Cortex of kidney (tissue), 1 donor: ENCODE measurements at places on chromosomes 11 and 22.

DNA sequence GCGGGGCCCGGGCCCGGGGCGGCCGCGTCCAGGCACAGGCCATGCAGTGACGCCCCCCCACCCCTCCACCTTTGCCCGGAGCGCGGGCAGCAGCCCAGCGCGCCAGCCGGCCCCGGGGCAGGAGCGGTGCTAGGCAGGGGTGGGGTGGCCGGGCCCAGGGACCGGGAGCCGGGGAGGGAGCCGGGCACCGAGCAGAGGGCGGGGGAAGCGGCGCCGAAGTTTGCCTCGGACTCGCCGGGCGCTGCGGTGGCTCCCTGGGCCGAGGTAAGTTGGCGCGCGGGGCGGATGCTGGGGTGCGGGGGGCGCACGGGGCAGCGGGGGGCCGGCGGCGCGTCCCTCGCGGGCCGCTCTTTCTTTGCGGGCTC lies 332 bp downstream of the TEAD1 start:
- DNase-seq, result no peak

- DNase-seq, result no peak
Observed at GRCh38 chr11:40619654-40620053, 839.8 kb downstream of the LRRC4C start.

DNA sequence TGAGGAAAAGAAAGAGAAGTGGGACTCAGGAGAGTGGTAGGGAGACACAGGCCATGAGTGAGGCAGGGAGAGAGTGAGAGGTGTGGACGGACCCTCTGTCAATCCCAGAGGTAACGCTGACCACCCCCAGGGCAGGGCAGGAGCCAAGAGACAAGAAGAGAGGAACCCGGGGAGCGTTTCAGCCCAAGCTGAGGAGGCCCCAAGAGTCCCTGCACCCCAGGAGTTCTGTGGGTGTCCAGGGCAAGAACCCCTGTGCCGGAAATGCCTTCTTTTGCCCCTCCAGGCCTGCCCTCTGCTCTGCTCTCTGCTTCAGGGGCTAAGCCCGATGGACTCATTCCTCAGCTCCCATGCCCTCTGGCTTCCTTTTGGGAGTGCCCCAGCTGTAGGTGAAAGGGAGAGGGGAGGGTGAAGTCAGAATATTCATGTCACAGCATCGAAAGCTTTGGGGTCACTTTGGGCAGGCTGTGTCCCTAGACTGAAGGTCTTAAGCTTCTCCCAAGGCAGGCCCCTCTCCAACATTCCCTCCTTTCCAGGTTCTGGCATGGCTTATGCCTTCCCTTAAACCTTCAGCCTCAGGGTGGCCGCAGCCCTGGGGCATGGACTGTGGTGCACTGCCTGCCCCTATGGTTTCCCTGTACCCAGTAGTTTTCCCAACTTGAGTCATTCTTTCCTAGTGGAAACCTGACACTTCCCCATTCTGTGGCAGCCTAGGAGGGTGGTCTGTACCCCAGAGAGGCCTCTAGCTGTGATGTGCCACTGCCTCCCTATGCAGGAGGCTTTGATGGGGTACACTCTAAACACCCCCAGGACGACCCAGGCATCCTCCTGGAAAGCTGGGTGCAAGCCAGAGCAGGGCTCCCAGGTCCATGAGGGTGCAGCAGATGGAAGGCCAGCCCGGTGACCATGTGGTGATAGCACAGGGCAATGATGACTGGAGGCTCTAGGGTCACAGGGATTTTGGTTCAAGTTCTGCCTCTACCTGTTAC lies 27.1 kb downstream of the MYEOV start:
- DNase-seq, result no peak

DNA sequence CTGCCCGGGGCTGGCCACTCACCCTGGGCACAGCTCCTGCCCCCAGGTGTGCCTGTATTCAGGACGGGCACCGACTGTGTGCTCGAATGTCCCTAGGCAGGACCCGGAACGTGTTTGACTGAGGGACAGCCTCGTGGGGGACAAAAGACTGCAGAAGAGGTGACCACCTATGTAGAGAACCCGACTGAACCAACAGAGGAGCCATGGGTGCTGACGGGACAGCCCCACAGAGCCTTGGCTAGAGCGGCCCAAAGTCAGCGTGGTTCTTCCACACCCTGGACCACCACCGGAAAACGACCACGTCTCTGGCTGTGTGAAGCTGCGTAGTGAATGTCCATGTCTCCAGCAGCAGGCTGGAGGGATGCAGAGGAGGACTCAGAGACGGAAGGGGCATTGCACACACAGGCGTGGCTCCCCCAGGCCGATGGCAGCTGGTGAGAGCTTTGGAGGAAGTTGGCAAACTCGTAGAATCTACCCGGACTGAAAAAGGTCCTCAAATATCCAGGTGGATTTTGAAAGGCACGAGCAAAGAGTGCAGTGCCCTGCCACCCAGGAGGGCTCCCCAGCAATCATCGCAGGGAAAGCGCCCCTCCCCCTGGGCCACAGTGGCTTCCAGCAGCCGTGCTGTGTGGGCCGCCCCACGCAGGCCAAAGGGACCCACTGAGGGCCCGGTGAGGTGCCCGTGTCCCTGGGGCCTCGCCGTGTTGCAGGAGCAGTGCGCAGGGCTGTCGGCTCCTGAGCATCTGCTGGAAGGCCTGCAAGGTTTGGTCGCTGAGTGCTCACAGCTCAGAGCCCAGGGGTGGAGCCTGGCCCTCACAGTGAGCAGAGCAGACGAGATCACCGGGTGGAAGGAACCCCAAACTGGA lies 17.5 kb upstream of the MUC5B start:
- DNase-seq, result no peak

DNA sequence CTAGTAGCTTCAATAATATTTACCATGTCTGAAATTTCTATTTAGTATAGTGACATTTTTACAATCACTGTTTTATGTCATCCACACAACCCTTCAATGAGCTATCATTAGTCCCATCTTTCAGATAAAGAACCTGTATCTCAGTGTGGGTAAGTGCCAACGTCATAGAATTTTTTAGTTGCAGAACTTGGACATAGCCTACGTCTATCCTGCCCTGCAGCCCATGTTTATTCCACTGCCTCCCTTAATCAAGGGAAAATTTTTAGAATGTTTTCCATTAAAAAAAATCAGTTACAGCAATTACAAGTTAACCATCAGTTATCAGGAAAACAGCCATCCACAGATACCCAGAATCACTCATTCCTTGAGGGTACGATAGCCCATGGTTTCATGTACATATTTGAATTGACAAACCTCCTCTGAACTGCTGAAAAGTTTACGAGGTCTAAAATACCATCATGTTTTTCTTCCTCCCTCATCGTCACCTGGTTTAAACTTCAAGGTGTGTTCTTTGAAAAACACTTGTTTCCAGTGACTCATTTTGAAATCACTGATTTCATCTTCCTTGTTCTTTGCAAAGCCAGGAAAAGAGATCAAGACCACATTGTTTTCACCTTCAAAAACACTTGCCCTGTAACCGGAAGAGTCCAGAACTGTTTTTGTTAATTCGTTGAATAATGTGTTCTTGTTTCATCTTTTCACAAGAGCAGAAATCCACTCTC lies 100.9 kb downstream of the FAM76B start:
- DNase-seq, result no peak

DNA sequence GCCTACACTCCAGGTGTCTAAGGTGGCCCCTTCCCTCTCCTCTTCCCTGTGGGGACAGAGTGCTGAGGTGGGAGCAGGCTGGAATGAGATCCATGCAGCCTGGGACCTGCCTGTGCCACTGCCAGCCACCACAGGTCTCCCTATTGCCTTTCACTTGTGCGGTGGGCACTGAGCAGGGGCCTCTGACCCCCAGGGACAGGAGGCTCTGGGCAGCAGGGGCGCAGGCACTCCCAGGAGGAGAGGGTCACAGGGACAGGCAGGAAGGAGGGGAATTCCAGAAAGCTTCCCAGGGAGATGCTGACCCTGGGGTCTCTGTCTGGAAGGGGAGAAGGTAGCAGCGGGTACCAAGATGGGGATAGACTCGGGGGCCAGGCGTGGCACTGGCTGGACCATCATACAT lies 228.5 kb upstream of the B3GAT1 start:
- no peak for DNase-seq

DNA sequence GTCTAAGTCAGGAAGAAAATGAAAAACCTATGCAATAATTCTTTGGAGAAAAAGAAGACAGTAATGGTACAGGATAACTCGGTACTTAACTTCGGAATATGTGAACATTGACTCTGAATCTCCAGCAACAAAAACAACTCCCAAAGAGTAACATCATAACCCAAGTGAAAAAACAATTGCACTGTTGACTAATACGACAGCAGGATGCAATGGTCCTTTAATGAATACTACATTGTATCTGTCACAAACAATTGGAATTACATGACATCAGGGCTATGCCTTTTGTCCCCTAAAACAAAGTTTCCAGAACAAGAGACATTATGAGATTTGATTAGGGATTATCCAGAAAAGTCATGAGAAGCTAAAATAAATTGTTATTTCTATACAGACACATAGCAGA lies 1065.9 kb downstream of the LRRC4C start:
- DNase-seq, result no peak

DNA sequence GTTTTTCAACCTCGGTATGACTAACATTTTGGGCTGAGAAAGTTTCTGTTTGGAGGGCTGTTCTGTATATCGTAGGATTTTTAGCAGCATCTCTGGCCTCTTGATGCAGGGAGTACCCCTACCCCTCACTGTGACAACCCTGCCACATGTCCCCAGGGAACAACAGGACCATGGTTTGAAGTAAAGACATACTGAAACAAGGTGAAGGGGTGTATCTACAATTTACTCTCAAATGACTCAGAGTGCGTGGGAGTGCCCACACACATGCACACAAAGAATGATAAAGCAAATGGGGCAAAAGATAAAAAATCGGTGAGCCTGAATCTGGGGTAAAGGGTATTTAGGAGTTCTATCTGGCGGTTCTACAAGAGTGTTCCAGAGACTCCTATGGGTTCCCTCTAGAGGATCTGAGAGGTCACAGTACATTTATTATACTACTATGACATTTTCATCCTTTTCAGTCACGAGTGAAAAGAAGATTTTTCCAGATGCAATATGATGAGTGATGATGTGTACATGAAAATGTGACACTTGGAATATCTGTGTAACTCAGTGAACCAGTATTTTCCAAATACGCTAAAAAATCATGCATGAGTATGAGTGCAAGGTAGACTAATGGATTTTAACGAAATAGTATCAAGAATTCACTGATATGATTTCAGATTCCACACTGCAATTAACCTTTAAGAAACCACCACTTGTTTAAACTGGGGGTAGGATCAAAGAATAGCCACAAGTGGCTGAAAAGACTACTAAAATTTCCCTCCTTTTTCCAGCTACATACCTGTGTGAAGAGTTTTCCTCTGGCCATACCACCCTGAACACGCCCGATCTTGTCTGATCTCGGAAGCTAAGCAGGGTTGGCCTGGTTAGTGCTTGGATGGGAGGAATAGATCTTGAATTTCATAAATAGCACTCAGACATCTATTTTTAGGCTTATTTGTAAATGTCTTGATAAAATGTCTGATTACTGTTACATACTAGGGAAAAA lies 56.3 kb upstream of the YPEL1 start:
- no peak for DNase-seq

DNA sequence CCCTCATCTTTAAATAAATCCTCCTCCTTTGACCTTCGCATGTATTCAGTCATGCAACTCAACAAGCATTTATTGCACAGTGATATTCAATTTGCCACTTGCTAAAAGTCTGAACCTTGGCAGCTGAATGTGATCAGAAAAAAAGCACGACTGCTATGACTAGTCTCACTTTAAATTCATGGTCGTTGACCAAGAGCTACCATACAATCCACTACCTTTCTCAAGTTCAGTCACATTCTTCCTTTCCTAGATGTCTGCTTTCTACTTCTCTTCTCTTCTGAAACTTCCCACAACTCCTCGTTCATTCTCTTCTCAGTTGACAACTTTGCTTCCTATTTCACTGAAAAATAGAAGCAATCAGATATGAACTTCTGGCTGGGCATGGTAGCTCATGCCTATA lies 2.0 kb upstream of the SAA1 start:
- no peak for DNase-seq
